ENCODE measurements at places on chromosomes 12 and 14.

- peak; percentile 98 for DNase-seq
Measured at GRCh38 chr12:49707128-49707811, at the start of gene FMNL3. Gene FMNL3, minus strand, starts transcription at chr12:49707405. Its CDS starts 225 bp downstream, at chr12:49707180.

GRCh38 chr12:6370994-6371754 is 4.2 kb downstream of the SCNN1A start:
- DNase-seq, result no peak

- DNase-seq, result no peak
Measured at GRCh38 chr14:103568952-103569351, 6.2 kb downstream of the COA8 start.

- DNase-seq, result no peak
Measured at GRCh38 chr12:20549108-20549719, 145.9 kb upstream of the SLCO1C1 start.

DNA sequence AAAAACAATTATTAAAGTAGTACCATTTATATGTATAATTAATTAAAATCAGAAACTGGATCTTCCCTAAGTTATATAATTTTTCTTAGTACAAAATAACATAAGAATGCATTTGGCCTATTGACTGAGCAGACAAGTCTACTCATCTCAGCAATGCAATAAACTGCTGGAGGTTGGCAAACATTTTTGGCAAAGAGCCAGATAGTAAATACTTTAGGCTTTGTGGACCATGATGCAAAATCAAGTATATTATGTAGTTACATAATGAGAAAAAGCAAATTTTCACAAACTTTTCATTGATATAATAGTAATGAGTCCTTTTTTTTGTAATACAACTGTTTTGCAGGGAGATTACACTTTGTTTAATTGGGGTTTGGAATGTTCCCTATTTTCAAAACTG is 30.9 kb downstream of the ERGIC2 start:
- no peak for DNase-seq

GRCh38 chr12:70122804-70123203 is 120.4 kb upstream of the CNOT2 start:
- DNase-seq, result no peak

- no peak for DNase-seq
Measured at GRCh38 chr12:13465635-13466034, 269.1 kb downstream of the EMP1 start.

GRCh38 chr12:107115119-107115518 is 21.8 kb upstream of the CRY1 start:
- no peak for DNase-seq

DNA sequence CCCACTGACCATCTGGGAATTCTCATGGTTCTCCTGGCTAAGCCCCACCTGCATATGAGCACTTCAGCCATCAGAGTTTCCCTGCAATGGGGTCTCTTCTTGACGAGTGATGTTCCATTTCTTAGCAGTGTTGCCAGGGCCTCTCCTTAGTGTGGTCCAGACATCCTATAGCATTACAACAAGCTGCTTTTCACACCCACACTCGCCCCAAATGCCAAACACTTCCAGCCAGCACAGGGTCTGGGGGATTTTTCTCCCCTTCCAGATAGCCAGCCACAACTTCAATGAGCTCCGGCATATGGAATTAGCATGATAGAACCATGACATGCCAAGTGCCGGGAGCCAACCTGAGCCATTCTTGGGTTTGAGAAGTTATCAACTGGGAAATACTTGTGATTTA is 267.4 kb downstream of the ZFP36L1 start:
- DNase-seq, result no peak

- DNase-seq, result no peak
Measured at GRCh38 chr14:102469261-102469660, 40.3 kb downstream of the ANKRD9 start.

DNA sequence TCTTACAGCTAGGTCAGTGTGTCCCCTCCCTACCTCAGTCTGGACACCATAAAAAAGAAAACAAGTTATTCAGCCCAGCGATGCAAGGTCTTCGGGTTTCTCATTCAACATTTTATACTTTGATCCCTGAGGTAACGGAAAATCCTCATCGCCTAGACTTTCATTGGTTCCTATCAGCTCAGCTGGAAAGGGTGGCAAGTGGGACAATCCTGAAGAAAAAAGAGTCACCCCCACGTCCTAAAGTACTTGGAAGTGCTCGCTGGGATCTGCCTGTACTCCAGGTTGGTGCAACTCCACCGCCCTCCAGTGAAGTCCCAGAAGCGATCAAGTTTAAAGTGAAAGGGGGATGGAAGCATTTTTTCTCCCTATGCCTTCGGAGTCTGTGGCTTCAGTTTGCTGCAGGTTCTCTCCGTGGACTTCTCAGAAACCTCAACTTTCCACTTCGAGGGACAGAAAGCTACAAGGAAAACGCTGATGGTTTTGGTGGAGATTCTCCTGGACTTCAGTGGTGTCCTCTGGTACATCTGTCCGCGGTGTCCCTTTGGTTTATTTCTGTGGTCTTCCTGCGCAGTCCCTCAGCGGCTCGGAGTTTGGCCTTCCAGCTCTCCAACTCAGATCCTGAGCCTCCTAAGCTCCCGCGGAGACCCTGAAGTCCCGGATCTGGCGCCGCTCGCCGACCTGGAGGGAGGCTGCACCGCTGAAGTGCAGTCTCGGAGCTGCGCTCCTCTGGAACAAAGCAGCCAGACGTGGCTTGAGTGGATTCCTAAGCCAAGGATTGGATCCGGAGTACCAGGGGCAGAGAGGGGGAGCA is 1.8 kb upstream of the LRFN5 start:
- DNase-seq, result no peak

DNA sequence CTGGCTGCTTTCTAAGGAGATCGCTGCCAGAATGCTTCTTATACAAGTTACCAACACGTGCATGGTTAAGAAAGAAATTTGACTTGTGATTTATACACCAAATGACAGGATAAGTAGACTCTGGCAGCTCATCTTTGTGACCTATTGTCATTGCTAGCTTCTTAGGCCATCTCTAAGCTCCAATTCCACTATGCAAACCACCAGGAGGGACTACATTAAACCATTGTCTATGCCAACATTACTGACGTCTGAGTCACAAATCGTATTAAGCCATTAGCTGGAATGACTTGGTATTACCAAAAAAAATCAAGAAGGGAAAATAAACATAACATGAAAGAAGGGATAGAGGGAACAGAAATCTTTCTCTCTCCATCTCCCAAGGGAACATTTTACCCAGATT is 15.8 kb upstream of the VPS33A start:
- DNase-seq, result no peak

- no peak for DNase-seq
Measured at GRCh38 chr12:66051361-66051760, 79.2 kb downstream of the LLPH start.

DNA sequence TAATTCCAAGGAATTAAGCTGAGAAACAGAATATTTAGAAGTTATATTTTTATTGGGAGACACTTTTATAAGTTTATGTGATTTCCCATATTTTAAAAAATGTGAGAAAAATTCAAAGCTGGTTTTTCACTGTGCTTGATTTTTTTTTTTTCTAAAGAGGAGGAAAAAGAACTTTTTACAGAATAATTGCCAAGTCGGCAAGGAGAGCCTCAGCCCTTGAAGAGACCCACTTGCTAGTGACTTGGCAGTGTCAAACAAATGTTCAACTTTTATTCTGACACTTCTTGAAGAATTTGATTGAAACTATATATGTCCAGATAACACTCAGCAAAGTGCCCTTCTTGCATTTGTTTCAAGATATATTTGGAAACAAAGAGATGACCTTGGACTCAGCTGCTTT is 52.3 kb upstream of the ATP2A2 start:
- DNase-seq, result no peak

DNA sequence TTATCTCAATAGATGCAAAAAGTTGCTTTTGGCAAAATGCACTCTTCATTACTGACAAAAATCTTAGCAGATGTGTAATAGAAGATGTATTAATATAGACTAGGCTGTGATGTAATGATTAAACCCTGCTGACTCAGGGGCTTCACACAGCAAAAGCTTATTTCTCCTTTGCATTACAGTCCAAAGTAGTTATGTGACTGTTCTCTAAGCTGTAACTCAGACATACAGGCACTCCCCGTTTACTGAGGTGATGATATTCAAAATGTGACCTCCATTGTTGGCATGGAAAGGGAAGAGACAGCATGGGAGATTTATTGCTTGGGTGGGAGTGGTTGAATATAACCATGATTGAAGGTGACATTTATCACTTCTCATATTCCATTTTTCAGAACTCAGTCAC is 331.5 kb downstream of the SNAPC1 start:
- no peak for DNase-seq

GRCh38 chr14:71780075-71780474 is 152.2 kb upstream of the RGS6 start:
- DNase-seq, result no peak

DNA sequence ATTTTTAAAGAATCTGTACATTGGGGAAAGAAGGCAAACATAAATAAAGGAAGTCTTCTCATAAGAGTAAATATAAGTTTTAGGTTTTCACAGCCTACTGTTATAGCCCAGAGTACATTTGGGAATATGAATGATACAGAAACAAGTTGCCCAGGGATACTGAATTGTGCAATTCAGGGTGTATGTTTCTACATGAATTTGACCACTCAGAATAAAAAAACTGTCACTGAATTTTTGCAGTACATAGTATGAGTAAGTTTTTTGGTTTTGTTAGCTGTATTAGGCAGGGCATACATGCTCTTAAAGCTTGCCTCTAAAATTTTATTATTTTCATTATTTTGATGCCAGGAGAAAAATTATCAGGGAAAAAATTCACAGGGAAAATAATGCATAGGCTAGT is 6.6 kb upstream of the PCNX4 start:
- no peak for DNase-seq

DNA sequence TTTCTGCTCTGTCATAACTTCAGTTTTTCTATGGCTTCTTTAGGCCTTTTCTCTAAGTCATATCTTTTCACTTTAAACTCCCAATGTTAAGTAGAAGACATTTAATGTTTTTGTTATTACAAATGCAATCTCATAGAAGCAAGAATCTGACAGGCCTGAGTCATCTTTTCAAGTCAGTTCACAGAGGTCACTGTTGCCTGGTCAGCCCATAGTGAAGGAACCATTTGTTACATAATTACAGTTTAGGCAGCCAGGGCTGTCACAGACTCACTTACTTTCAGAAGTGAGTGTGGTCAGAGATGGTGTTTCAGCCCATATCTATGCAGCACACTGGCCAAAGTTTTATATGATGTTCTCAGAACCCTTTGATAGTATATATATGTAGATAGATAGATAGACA is 46.5 kb downstream of the CCER1 start:
- DNase-seq, result no peak

GRCh38 chr12:96036765-96037455 is 1.5 kb upstream of the LTA4H start:
- DNase-seq, result no peak

GRCh38 chr12:127445581-127446139 is 821.3 kb upstream of the TMEM132C start:
- DNase-seq, result no peak

DNA sequence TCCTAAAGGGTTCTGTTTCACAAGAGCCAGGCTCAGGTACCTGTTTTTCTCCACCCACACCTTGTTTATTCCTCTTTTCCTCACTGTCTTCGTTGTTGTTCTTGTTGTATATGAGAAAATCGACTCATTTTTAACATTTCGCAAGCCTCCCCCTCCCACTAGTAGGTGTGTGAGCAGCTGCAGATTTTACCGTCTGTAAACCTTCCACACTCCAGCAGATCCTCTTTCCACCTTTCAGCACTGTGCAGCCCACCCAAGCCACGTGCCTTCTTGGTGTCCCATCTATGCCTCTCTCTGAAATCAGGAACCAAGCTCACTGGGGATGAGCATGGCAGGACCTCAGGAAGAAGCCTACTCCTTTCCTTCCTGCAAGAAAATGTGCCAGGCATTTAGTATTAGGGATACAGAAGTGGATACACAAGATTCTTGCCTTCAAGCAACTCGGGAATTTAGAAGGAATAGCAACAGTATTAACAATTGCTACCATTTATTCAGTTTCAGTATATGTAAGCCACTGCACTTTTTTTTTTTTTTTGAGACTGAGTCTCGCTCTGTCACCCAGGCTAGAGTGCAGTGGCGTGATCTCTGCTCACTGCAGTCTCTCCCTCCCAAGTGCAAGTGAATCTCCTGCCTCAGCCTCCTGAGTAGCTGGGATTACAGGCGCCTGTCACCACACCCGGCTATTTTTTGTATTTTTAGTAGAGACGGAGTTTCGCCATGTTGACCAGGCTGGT is 113.6 kb downstream of the CHST11 start:
- DNase-seq, result no peak

DNA sequence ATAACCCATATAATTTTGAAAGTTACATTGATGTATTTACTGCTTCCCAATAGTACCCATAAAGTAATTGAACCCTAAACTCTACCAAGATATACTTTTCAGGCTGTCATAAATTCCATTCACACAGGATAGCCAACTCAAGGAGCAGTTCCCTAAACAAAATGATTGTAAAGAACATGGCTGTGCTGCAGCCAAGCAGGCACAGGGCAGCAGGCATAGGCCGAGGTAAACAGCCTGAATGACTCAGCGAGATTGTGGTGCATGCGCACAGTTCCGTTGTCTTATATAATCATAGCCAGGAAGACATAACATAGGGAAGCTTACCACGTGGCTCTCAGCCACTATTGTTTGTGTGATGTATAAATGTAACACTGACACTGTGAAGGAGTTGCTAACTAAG is 344.9 kb downstream of the FSCB start:
- no peak for DNase-seq

- no peak for DNase-seq
Measured at GRCh38 chr14:39827901-39828655, 395.8 kb upstream of the FBXO33 start.

DNA sequence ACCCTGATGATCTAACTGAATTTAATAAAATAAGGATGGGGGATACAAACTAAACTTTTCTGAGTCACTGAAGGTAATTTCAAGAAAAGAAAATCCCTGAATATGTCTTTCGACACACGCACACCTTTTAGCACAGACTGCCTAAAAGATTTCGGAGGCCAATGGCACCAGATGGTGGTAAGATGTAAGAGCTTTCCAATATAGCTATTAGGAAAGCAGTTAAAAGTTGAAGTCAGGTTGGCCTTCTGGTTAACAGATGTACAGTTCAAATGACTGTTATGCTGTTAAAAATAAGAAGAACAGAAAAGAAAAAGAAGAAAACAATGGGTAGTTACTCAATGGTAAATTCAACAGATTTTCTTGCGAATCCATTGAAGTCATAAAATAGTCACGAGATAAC is 80.7 kb upstream of the KRR1 start:
- DNase-seq, result no peak

DNA sequence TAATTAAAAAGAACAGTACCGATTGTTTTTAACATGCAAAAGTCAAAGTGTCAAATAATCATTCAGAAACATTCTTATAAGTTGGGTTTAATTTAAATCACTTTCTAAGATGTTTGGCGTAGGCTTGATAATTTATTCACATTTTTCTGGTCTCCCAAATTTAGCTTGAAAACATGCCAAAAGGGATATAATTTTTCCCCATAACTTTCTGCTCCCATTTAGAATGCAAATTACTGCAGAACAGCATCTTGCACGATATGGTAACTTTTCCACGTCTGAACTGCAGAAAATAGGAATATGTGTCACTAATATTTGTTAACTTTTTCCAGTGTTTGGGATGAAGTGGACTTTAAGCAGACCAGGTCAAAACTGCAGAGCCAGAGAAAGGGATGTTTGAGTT is 1592.4 kb upstream of the SEL1L start:
- DNase-seq, result no peak

Data from CD4-positive, alpha-beta T cell treated with Interleukin-15 for 1 hour (primary cell).